Fibroblast of gingiva (primary cell): ENCODE measurements at places on chromosomes 13 and 19.

GRCh38 chr13:48727241-48728011, 73.7 kb downstream of the CYSLTR2 start:
- DNase-seq = peak; percentile 57

GRCh38 chr13:43245374-43245964, 222.1 kb downstream of the DNAJC15 start:
- peak; percentile 79 for DNase-seq

GRCh38 chr13:53310786-53311185, 282.2 kb downstream of the OLFM4 start:
- DNase-seq = no peak

- DNase-seq = no peak
Measured at GRCh38 chr13:90997951-90998350, 349.5 kb upstream of the MIR17HG start.

GRCh38 chr13:25178070-25178469, 6.0 kb upstream of the AMER2 start:
- no peak for DNase-seq

DNA sequence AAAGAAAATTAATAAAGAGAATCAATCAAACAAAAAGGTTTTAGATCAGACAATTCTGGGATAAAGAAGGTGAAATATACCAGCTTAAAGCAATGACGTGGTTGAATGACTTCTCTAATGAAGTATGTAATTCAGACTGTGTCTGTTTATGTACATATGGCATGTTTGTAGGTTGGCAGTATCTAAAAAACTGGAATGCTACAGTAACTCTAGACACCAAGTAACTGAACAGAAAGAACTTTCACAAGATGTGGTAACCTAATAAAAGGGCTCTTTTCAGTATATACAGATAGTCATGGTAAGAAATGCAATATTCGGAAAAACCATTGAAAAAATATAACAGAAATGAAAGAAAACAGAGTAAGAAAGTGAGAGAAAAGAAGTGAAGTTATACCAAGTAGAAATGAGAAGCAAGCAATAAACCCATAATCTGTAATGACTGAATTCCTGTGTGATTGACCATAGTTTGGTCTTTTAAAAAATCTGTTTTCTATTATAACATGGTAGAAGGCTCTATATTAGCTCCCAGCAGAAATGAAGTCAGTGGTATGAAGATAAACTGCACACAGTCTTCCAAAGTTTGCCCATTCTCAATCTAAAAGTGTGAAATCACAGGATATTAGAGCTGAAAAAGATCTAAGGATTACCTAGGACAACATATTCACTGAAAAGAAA, 31.4 kb downstream of the ELF1 start:
- peak; percentile 87 for DNase-seq

GRCh38 chr19:6739390-6739882, at the start of gene TRIP10:
Gene TRIP10, plus strand, starts transcription at chr19:6739680. Its CDS starts 82 bp downstream, at chr19:6739762.
- DNase-seq = peak; percentile 72

- DNase-seq = no peak
Measured at GRCh38 chr19:4580961-4581665, 21.6 kb upstream of the SEMA6B start.

GRCh38 chr19:6402058-6402457, 9.1 kb upstream of the GTF2F1 start:
- no peak for DNase-seq

GRCh38 chr13:110592665-110593064, 22.7 kb upstream of the NAXD start:
- peak; percentile 78 for DNase-seq

DNA sequence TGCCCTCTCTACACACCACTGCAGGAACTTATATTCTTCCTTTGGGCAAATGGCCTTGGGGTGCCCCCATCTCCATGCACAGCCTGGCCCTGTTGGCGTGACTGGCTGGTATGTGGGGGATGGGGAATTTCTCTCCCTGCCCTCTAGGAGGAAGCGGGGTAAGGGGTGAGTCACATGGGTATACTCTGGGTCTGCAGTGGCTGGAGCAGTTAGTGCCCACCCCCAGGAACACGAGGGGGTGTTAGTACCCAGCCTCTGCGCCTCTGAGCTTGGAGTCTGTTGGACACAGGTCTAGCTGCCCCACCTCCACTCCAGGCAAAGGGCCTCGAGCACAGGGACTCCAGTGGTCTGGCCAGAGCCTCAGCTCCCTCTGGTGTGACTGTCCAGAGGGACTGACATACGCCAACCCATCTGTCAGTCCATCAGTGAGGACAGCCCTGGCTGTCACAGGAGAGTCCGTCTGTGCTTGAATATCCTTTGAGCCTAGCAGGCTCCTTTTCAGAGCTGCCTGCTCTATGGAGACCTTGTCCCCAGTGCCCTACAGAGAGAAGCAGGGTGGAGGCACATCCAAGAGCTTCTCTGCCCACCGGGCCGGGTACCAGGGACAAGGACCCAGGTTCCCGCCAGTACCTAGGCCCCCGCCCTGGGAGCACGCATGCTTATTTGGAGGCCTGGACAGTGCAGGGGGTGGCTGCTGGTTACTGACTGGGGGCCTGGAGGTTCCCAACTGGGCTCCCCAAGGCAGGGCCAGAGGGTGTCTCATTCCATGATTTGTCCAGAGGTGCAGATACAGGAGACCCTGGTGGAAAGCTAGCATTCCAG, 66.6 kb downstream of the CHST8 start:
- no peak for DNase-seq

GRCh38 chr13:99367663-99368448, 60.7 kb upstream of the GPR183 start:
- DNase-seq = no peak
